ENCODE measurements at places on chromosomes 7 and 10.

GRCh38 chr7:70856901-70857630 is 274.9 kb upstream of the GALNT17 start:
- peak; percentile 64 for DNase-seq

GRCh38 chr7:30997316-30997715 is 33.6 kb downstream of the GHRHR start:
- DNase-seq = no peak

DNA sequence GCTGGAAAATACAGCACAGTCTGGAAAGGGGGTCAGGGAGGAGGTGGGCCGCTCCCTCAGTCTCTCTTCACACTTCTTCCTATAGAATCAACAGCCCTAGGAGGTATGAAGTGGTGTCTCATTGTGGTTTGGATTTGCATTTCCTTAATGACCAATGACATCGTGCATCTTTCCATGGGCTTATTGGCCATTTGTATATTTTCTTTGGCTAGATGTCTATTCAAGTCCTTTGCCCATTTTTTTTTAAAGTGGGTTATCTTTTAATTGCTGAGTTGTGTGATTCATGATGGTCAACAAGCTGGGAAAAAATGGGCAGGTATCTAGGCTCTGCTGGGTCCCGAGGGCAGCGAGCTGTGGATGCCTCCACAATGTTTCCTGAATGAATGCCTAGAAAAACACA is 29.1 kb downstream of the TMEM130 start:
- no peak for DNase-seq

DNA sequence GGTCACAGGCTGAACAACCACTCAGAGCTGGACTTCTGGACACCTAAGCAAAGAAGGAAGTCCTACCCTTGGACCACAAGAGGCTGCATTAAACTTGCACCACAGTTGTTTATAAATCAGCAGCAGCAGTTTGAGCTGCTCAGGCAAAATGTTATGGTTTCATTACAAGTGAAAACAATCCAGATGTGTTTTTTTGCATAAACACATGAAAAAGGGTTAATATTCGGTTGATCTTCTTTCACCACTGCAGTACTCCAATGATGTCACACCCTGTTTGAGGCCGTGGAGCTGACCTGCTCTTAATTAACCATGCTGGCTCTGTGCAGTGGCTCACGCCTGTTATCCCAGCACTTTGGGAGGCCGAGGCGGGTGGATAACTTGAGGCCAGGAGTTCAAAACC is 490.8 kb upstream of the CELF2 start:
- DNase-seq = no peak

GRCh38 chr10:79184145-79184625 is 115.4 kb downstream of the ZMIZ1 start:
- DNase-seq = no peak

DNA sequence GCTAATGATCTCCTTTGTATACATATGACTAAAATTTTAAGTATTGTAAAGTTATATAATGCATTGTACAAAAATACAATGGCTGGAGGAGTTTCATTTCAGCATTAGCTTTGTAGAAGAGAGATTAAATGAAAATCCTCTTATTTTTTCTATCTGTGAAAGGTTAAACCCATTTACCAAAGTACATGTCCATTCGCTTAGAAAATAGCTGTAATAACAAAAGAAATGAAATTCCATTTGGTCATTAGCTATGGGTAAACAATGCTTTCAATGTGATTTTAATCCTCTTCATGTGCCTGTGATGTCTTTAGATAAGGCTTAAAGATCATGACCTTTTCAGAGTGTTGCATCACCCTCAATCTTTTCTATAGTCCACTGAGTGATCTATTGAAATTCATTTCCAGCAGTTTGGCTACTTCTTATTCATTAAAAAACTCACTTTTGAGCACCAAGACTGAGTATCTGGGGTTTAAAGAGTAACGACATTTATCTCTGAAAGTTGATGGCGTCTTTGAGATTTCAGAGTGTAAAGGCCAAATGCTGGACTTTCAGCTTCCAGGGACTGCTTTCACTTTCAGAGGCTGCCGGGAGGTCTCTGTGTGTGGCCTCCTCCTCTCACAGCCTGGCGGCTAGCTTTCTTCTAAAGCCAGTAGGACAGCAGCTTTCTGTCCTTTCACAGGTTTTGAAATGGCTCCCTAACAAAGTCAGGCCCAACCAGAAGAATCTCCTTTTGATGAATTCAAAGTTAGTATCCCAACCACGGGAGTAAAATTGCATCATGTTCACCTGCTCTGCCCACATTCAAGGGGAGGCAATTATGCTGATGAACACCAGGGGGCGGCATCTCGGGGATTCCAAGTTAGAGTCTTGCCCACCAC is 701.4 kb upstream of the COBL start:
- peak; percentile 11 for DNase-seq

GRCh38 chr10:67770537-67770936 is 67.5 kb downstream of the DNAJC12 start:
- DNase-seq = no peak

DNA sequence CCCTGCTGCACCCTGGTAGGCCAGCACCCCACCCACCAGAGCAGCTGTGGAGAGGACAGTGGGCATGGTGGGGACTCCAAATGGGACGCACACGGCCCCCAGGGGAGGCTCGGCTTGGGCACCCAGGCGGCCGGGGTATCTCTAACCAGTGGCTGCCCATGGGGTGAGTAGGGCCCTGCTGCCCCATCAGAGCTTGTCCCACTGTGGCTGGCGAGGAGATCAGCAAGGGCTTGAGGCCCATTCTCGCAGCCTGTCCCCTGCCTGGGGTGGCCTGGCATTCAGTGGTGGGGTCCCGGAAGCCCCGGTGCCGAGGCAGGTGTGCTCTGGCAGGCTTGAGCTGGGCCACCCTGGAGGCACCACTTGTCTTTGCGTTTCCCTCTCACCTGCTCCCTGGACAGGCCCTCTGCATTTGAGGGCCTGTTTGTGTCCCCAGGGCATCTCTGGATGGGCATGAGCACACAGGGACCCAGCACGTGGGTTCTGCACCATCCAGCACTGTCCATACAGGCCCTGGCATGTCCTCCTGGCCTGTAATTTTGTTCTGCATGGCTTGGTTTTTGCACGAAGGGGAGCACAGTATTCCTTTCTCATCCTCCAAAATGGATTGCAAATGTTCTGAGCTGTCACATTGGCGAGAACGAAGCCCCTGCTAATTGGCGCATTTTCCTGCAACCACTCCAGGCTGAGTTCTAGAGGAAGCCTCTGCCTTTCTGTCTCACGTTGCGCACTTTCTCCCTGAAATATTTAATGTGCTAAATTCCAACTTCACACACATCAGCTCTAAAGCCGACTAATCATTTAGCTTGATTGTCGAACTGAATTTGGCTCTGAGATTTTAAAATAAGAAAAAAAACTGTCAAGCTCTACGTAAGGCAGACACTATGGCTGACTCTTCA is 27.2 kb downstream of the PWWP2B start:
- DNase-seq = no peak

- DNase-seq = no peak
These were observed 259.7 kb upstream of the FERD3L start for GRCh38 chr7:19404912-19405329.

- no peak for DNase-seq
These were observed 36.7 kb downstream of the DNAH11 start for GRCh38 chr7:21579341-21580072.

- no peak for DNase-seq
These were observed 105.7 kb downstream of the C10orf105 start for GRCh38 chr10:71613877-71614276.

GRCh38 chr7:114212721-114213429 is 201.7 kb upstream of the FOXP2 start:
- no peak for DNase-seq

DNA sequence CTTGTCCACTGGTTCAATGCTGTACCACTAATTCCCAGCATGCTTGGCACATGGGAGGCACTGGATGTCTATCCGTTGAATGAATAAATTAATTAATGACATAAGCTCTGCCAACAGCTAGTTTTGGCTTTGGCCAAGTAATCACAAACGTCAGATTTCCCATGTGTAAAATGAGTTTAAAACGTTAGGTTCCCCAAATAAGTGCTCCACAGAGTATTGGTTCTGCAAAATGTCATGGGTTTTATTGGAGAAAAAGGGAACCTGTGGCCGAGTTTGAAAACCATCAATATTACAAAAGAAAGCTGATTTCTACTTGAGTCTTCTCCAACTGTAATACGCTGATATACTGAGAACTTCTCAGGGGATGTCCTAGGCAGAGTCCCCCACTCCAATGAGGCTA is 23.2 kb downstream of the ELMO1 start:
- DNase-seq = no peak

GRCh38 chr10:43436291-43437140 is at the start of gene ZNF487:
ZNF487 (plus strand) TSS chr10:43437111; CDS start chr10:43475814, 38,703 bp downstream.
- DNase-seq = peak; percentile 81

DNA sequence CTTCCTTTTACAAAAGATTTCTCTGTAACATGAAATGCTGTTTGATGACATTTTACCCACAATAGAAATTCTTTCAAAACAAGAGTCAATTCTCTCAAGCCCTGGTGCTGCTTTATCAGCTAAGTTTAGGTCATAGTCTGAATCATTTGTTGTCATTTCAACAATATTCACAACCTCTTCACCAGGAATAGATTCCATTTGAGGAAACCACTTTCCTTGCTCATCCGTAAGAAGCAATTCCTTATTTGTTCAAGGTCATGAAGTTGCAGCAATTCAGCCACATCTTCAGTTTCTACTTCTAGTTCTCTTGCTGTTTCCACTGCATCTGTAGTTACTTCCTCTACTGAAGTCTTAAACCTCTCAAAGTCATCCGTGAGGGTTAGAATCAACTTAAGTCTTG is 315.3 kb downstream of the TYW1 start:
- no peak for DNase-seq

DNA sequence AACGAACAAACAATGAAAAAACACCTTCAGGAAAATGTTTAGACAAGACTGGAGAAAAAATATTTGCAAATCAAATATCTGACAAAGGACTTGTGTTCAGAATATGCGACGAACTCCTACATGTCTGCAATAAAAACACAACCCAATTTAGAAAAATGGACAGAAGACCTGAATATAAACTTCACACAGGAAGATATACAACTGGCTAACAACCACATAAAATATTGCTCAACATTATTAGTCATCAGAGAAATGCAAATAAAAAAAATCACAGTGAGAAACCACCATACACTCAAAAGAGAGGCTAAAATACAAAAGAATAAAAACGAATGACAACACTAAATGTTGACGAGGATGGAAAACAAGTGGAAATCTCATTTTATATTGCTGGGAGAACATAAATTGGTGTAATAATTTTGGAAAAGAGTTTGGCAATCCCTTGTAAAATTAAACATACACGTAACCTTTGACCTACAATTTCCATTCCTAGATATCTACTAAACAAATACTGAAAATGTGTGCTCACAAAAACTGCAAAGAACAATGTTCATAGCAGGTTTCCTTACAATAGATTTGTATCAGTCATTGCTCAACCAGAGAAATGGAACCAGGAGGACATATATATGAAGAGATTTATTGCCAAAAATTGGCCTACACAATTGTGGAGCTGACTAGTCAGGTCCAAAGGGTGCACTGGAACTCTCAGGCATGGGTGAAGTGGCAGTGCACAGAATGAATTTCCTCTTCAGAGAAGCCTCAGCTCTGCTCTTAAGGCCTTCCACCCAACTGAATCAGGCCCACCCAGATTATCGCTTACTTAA is 82.9 kb upstream of the OGDHL start:
- DNase-seq = peak; percentile 6

DNA sequence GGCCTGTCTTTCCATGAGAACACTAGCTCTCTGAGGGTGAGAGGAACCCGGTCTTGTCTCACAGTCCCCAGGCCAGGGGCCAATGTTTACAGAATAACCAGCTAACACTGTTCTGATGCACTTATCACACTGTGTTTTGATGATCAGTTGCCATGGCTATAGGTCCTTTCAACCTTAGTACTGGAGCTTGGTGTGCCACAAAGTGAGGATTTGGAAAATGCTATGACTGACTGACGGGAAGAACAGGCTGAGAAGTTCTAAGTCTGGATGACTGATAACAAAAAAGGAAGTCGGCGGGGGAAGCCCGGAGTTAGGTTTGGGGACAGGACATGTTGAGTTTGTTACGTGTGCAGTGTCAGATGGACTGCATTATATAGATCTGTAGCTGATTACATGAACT is 141.8 kb downstream of the CTTNBP2 start:
- DNase-seq = no peak

GRCh38 chr10:110207805-110208613 is 604 bp downstream of the MXI1 start:
- peak; percentile 57 for DNase-seq

DNA sequence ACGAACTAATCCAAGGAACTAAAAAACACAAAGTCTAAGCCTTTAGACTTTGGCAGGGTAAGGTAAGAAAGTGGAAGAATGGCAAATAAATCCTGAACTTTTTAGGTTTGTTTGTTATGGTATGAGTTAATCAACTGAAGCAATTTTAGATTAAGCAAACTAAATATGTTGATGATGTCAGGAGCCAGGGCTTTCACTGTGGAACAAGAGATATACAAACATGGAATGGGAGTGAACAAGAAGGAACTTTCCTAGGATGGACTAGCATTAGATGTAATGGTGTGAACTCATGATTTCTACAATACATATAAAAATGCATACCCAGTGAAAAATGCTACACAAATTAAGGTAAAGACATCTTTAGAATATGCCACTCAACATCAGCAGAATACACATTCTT is 35.8 kb downstream of the NT5C2 start:
- no peak for DNase-seq

GRCh38 chr10:46538717-46539426 is 17.6 kb downstream of the GPRIN2 start:
- no peak for DNase-seq

GRCh38 chr10:120506674-120507073 is 49.6 kb downstream of the PLPP4 start:
- no peak for DNase-seq

GRCh38 chr7:140197218-140197890 is 20.6 kb upstream of the KDM7A start:
- DNase-seq = no peak

GRCh38 chr10:8054244-8054493 is 319 bp upstream of the GATA3 start:
- DNase-seq = no peak

- DNase-seq = no peak
These were observed 29.1 kb upstream of the SMARCD3 start for GRCh38 chr7:151277631-151278030.

DNA sequence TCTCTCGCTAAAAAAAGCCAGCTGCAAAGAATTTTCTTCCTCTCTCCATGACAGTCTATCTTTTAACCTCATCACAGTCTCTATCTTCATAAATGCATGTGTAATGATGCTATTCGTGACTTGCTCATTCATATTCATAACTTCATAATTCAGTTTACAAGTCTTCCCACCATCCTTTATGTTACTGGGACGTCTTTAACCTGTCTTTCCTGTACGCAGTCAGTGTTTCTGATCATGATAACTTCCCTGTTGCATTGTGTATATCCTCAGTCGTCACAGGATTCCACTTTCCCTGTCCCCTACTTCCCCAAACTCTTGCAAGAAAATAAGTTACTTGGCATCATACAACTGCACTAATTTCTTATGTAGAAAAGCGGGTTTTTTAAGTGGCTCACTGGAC is 165.6 kb upstream of the ASAH2 start:
- DNase-seq = no peak

GRCh38 chr7:88669913-88670312 is 89.6 kb upstream of the ZNF804B start:
- no peak for DNase-seq
